Prostate gland (tissue), 2 donors: ENCODE measurements at places on chromosomes 11 and 22.

DNA sequence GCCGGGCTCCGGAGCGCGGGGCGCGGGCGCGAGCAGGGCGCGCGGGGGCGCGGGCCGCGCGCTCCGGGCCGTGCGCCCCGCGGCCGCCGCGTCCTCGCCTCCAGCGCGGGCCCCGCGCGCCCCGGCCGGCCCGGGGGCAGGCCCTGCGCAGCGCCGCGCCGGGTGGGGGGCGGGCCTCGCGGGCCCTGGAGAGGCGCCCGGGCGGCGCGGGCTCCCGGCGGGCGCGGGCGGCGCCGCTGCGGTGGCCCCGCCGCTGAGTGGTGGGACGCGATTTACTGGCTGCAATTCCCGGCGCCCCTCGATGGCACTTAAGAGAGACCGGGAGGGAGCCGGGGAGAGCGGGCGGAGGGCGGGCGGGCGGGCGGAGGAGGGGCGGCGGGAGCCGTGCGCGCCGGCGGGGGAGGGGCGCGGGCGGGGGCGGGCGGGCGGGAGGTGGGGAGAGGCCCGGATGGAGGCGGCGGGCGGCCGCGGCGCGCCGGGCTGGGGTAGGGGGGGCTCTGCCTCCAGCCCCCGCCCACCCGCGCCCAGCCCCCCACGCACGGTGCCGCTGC is 73.2 kb upstream of the TCF20 start:
- no peak for DNase-seq

DNA sequence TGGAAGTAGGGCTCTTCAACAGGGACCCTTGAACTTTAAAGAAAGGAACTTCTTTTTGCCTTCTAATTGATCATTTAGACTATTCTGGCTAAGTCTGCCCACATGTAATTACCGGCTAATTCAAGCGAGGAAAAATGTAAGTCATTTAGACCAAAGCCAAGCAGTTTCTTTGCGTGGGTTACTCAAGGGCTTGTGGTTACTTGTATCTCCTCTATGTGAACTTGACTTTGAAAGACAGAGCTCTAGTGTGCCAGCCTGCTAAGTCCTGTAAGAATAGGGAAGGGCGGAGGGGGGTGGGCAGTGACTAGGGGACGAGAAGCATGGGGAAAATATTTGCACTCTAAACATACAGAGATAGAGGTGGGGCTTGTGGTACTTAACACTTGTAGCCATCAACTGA is 145.2 kb upstream of the TEAD1 start:
- DNase-seq = no peak

DNA sequence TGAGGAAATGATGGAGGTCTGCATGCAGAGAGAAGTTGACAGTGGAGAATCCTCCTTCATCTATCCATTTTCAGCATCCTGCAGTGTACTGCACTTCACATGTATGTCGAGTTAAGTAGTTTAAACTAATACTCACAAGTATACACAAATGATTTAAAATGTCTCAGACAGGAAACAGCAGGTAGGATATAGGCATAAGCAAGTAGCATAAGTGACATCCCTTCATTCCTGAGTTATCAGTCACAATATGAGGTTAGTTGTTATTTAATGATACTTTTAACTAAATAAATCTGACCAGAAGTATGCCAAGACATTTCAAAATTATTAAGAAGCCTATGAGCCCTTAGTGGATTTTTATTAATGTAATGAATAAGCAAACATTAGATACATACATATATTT is 37.4 kb downstream of the MTMR2 start:
- no peak for DNase-seq

GRCh38 chr11:84930863-84931262 is 696.3 kb downstream of the DLG2 start:
- DNase-seq = no peak

DNA sequence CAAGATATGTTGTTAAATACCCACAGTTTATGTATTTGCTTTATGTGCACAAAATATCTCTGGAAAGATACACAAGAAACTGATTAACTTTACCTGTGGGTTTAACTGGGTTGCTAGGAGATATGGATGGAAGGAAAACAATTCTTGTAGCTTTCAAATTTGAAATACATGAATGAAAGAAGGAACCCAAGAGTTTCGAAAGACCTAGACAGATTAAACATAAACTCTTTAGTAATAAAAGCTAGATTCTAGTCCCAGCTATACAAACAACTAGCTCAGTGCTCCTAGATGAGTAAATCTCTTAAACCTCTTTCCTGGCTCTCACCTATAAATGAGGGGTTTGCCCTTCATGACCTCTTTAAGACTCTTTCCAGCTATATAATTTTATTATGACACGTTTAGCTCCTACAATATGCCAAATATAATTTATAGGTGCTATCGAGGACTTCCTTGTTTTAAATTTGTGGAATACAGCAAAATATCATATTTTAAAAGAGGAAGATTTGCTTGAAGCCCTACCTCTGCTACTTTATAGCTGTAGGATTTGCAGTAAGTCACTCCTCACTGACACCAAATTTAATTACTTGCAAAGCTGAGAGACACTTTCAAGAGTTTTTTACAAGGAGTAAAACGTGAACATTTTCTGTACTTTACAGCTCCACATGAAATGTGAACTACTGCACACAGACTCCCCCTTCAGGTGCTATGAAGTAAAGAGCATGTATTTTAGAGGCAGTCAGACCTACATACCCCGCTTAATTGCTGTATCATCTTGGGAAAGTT is 50.7 kb downstream of the RRAS2 start:
- no peak for DNase-seq

DNA sequence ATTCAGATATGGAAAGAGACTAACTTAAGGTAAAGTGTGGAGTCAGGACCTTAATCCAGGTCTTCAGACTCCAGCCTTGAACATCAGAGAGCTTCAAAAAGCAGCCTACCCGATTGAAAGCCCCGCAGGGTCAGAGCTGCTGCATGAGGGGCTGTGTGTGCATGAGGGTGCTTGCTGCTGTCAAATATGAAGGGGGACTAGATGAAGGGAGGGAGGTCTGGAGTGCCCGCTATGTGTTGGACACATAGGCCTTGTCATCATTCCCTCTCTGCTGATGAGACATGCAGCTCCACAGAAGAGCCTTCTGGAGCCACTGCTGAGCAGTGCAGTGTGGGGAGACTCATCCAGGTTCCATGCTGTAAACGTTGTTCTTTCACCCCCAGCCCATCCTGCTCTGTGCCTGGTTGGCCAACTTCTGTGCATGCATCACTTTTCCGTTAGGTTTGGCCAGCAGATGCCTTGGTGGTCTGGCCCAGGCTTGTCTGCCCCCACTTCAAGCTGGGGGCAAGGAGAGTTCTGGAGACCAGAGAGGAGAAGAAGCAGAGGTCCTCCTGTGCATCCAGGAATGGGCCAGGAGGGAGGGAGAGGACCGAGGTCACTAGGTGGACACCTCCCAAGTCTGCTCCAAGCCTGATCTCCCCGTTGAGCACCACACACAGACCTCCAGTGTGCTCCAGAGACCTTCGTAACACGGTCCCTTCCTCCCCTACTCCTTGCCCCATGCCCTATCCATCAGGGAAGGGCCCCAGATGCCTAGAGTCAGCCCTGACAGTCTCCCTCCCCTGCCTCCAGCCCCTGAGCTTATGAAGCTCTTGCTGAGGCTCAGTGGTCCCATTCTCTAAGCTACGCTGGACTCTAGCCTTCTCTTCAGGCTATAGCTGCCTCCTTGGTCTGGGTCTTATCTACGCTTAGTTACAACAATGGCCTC is 32.0 kb downstream of the LRRC32 start:
- DNase-seq = no peak

DNA sequence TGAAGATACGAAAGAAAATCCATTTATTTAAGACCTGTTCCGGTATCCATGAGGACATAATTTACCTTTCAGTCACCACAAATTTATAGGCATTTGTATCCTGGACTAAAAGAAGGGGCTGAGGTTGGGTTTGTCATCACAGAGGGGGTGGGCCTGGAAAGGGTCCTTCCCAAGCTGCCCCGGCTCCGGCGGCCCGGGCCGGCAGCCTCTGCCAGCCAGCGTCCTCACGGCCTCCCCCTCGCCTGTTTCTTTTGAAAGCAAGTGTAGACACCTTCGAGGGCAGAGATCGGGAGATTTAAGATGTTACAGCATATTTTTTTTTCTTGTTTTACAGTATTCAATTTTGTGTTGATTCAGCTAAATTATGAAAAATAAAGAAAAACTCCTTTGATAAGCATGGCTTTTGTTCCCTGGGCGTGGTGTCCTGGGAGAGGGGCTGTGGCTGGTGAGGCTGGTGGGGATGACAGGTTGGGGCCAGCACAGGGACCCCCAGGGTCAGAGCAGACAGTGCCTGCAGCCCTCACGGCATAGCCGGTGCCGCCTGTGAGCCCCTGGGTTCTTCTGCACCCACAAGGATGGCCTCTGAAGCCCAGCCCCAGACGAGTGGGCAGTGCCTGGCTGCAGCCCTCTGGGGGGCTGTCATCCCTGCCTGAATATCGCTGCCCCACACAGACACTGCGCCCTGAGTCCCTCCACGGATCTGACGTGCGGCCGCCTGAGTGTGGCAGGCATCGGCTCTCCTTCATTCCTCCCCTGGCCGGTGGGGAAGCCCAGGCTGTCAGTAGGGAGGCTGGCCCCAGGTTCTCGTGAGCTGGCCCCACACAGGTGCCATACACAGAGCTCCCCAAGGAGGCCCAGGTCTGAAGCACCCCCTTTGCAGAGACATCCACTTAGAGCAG is 1075.9 kb downstream of the BRD1 start:
- DNase-seq = no peak

DNA sequence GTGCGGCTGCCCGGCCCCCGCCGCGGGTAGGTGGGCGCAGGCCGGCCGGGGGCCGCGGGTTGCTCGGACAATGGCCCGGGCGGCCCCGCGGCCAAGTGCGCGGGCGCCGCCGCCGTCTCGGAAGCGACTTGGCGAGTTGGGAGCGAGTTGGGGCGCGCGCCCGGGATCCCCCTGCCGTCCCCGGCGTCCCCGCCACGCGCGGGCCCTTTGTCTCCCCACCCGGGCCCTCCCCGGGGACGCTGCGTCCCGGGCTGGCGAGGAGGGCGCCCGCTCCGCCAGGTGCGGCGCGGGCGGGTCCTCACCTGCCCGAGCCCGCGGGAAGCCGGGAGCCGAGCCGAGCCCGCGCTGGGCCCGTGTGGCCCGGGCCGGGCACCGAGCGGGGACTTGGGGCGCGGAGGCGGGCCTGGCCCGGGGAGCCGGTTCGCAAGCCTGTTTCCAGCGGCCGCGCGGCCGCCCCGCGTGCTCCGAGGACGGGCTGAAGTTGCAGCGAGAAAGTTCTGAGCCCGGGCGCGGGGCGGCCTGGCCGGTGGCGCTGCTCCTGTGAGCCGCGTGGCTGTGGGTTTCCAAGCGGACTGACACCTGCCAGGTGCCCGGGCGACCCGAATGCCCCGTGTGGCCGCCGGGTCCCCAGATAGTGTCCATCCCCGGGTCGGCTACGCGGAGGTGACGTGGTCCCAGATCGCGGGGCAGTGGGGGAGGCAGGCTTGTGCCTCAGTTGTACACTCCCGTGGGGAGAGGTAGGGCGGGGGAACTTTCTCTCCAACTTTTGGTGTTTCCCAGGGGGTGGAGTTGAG is 586 bp downstream of the LRP5 start:
- DNase-seq = no peak

- DNase-seq = no peak
Measured at GRCh38 chr11:69079661-69080256, 31.0 kb downstream of the TPCN2 start.

DNA sequence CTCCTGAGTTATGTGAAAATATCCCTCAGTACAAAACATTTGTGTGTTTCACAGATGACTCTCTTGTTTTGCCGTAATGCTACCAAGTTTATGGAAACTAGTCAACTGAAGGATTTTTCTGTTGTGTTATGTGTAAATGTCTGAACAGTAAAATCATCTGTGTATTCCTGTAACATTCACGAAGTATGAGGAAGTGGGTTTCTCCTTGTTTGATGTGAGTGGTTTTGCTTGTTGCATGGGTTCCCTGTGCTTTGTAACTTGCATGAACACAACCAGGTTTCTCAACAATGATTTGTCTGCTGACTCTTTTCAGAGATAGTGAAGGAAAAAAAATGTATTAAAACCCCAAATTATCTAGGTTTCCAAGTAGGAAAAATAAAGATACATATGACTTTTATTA is 138.1 kb downstream of the PGR start:
- DNase-seq = no peak

DNA sequence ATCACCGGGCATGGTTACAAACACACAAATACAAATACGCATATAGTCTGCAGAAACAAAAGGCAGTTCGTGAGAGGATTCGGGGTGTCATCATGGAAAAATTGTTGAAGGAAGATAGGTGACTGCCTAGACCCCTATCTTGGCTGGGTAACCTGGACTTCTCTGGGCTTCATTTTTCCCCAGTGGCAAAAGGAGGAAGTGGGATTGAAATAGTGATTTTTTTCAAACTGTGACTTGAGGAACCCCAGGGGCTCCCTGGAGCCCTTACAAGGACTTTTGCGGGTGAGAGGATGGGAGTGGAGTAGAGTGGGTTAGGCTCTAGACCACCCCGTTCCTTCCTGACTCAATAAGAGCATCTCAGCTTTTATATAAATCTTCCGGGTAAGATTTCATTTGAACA is 1.0 kb upstream of the ELF5 start:
- no peak for DNase-seq

- DNase-seq = no peak
Measured at GRCh38 chr11:877565-877964, 33.0 kb downstream of the CHID1 start.

DNA sequence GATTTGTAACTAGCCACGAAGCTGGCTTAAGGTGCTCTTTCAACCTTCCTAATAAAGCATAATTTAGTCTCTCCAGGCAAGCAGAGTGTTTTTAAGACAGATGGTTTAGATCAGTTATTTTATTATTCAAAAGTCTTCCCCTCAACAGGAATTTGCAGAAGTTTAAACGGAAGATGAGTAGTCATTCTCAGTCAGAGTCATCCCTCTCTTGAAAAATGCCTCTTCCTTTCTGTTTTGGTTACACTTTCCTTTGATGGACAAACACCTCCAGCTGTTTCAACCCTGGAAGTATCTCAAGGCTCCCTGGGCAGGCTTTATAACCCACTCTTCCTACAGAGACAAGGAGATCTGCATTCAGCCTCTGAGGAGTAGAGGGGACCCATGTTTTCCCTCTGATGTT is 60.3 kb upstream of the POU2AF2 start:
- no peak for DNase-seq

GRCh38 chr11:126311401-126312291 is 7.8 kb downstream of the DCPS start:
- no peak for DNase-seq

GRCh38 chr11:72876147-72876546 is 61.9 kb downstream of the ATG16L2 start:
- DNase-seq = no peak

GRCh38 chr22:26527574-26528465 is 15.5 kb upstream of the TFIP11 start:
- DNase-seq = no peak
